DMS79 (cell line): ENCODE measurements at places on chromosomes 16 and 17.

GRCh38 chr17:3659541-3660111 lies 8.8 kb downstream of the TAX1BP3 start:
- DNase-seq: no peak

DNA sequence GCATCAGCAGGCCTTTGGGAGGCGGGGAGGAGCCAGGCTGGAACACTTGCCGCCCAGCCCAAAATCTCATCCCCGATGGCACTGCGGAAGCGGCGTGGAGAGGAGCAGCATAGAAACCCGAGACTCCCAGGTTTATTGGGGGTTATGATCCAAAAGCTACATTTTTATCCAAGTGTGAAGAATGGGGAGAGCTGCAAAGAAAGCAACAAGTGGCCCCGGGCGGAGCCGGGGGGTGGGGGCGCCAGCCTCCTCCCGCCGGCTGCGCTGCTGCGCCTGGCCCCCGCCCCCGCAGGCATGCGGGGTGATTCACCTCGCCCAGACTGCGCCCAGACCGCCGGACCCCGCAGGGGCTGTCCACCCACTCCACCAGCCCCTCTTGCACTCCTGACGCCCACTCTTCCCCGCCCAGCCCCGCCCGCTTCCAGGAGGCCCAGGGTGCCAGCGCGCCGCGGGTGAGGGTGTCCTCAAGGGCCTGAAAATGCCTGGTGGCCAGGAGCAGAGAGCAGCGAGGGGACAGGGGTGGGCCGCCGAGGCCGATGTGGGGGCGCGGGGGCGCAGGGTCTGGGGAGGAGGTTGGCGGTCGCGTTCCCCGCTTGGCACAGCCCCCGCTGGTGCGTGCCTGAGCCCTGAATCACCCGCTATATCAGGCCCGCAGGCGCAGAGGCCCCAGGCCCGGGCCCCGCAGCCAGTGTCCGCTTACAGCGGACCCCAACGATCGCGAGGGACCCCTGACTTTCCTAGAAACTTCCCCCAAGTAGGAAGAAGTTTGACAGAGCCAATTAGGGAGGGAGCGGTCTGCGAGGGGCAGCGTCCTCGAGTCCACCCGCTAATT lies 1.3 kb downstream of the CAVIN1 start:
- DNase-seq: no peak

GRCh38 chr17:82698974-82699442 lies 510 bp upstream of the RAB40B start:
- no peak for DNase-seq

- no peak for DNase-seq
Measured at GRCh38 chr16:50718761-50719400, 23.0 kb upstream of the CYLD start.
